D341Med (cell line): ENCODE measurements at places on chromosomes 1 and 21.

DNA sequence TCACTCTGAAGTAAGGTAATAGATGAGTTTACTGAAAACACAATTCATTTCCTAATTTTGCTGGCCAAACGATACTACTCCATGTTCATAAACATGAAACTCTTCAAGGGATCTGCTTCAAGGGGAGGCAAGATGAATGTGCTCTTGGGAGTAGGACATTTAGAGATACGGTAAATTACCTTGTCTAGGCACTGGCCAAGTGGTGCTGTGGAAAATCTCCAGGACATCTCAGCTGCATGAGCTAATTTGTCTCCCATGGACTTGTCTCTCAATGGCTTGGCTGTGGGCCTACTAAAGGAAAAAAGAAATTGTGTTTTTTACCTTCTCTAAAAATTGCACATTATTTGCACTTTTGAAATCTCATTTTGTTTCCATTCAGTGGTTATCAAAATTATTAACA, 780.6 kb downstream of the LTN1 start:
- DNase-seq, result no peak

DNA sequence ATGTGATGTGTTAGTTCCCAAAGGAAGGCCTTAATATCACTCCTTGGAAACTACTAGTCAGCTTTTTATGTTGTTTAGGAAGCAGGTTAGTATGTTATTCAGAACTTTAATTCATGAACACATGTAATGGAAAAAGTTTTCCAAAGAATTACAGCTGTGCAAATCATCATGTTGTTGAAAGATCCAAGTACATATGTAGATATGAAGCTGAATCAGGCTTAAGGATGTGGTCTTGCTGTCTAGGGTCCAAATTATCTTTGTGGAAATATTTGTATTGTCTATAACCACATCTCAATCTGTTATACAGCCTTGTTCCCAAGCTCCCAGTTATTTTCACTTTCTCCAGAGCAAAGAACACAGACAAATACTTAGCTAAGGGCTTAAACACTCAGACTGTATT, 231.6 kb downstream of the TPR start:
- no peak for DNase-seq

DNA sequence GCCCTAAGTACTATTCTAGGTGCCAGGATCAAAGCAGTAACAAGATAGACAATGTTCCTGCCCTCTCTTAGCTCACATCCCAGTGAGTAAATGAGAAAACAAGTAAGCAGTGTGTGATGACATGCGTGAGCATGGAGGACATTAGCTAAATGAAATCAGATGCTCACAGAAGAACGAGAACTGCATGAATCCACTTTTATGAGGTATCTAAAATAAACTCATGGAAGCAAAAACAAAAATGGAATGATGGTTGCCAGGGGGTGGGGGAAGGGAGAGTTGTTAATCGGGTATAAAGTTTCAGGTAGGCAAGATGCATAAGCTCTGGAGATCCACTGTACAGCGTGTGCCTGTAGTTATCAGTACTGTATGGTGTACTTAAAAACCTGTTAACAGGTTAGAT, 195.1 kb downstream of the HHAT start:
- DNase-seq, result no peak

GRCh38 chr1:7455796-7456721, 315.0 kb upstream of the VAMP3 start:
- DNase-seq, result no peak

- DNase-seq, result no peak
Observed at GRCh38 chr21:29261555-29262540, 36.9 kb upstream of the BACH1 start.

GRCh38 chr1:230753586-230754251, 6.5 kb downstream of the CAPN9 start:
- no peak for DNase-seq

- DNase-seq, result no peak
Observed at GRCh38 chr1:158999316-159000069, 10.2 kb upstream of the IFI16 start.

GRCh38 chr1:223831755-223832636, 13.8 kb downstream of the TP53BP2 start:
- DNase-seq, result no peak

DNA sequence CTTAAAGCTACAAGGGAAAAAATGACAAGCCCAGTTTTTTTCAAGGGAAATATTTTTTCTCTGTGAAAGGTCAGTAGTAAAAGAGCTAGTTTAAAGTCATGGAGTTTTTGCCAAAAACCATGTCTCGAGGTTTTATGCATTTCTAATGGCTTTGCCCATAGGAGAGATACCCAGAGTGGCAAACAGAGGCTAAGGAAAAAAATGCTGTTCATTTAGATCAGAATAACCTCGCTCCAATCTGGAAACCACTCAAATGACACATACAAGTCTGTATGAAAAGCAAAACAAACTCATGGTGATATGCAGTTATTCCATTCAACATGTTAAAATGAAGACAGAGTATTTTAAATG, 36.9 kb upstream of the EDEM3 start:
- DNase-seq, result no peak

DNA sequence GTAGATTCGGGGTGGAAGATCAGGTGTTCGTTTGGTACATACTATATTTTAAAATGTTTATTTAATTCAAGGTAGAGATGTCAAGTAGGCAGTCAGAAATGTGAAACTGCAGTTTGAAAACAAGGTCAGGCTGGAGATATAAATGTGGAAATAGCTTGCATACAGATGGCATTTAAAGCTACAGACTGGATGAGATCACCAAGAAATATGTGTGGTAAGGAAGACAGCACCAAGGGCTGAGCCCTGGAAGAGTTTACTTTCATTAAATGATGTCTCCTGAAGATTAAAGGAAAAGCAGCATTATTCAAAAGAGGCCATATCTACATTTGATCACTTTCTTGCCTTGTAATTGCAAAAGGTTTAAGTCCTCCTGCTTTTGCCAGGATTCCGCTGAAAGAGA, 271.3 kb downstream of the PTBP2 start:
- DNase-seq, result no peak
